ENCODE measurements at places on chromosomes 5 and 9.

GRCh38 chr5:74575741-74576538 is 64.6 kb downstream of the ENC1 start:
- DNase-seq = no peak

GRCh38 chr5:51811883-51812471 is 428.7 kb downstream of the ISL1 start:
- no peak for DNase-seq

GRCh38 chr5:38607930-38608564 is 51.6 kb upstream of the LIFR start:
- no peak for DNase-seq

- no peak for DNase-seq
These were observed 150.3 kb downstream of the CDH18 start for GRCh38 chr5:19837536-19838174.

DNA sequence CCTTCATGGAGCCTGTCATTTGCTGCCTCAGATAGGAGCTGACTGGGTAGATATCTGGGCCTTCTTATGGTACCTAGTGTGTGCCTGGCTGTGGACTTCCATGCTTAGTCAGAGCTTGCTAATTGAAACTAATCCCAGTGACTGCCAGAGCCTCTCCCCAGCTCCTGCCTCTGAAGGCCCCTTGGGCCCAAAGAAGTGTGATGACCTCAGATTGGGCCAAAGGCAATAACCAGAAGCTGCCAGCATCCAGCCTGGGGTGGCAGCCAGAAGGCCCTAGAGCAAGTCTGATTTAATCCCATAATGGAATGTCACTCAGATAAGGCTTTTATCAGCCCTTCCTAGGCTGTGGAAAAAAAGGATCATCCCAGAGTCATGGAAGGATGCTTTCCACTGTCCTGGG is 17.1 kb upstream of the CDC23 start:
- no peak for DNase-seq
